ENCODE measurements at places on chromosomes 6 and 20.

- DNase-seq = no peak
Observed at GRCh38 chr6:84671183-84671582, 93.2 kb downstream of the TBX18 start.

- no peak for DNase-seq
Observed at GRCh38 chr6:112956696-112957535, 609.8 kb downstream of the RFPL4B start.

DNA sequence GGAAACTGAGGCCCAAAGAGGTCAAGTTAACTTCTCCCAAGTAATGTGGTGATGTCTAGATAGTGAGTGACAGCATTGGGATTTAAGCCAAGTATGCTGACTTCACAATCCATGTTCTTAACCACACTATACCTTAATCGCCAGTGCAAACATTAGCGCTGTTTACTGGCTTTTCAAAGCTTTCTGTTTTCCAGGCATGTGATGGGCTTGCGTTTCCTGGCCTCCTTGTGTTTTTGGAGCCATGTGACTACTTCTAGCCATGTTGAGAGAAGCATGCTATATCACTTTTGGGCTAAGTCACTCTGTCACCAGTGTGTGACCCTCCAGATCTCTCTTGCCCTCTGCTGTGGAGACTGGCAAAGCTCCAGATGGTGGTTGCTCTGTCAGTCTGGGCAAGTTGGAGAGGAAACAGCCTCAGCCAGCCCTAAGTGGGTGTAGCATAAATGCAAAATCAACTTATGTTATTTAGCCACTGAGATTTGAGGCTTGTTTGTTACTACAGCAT is 76.9 kb downstream of the ANKRD6 start:
- DNase-seq = no peak

GRCh38 chr6:45872827-45873365 is 142.8 kb downstream of the CLIC5 start:
- no peak for DNase-seq

GRCh38 chr20:63696306-63696627 is 185 bp upstream of the TNFRSF6B start:
- no peak for DNase-seq

- no peak for DNase-seq
Observed at GRCh38 chr6:135624402-135625295, 127.1 kb upstream of the AHI1 start.

- DNase-seq = no peak
Observed at GRCh38 chr20:31720486-31721407, 1.9 kb downstream of the BCL2L1 start.

DNA sequence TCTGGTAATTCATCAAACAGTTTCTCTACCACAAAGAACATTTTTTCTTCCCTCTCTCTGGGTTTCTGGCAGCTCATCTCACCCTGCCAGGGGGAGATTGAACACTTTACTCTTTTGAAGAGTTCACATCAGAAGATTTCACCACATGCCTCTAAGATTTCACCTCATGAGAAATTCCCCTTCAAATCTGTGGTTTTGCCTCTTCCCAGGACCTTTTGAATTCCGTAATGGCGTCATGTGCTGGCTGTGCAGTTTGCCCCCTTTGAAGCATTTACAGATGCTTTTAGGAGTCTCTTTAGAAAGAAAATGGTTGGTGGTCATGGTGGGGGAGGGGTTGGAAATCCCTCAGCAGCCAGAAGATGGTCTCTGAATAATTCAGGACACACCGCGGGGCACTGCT is 486.1 kb downstream of the QKI start:
- DNase-seq = no peak
